ENCODE measurements at places on chromosomes 1 and 21.
A peak's percentile ranks its signal among the peaks of the same experiment; 100 is the strongest.

GRCh38 chr1:114003431-114003830, 24.2 kb downstream of the OLFML3 start:
- DNase-seq = no peak

GRCh38 chr1:43786201-43786958, 79.0 kb downstream of the ST3GAL3 start:
- DNase-seq = no peak

GRCh38 chr1:155622191-155622590, 12.2 kb downstream of the MSTO1 start:
- DNase-seq = no peak

DNA sequence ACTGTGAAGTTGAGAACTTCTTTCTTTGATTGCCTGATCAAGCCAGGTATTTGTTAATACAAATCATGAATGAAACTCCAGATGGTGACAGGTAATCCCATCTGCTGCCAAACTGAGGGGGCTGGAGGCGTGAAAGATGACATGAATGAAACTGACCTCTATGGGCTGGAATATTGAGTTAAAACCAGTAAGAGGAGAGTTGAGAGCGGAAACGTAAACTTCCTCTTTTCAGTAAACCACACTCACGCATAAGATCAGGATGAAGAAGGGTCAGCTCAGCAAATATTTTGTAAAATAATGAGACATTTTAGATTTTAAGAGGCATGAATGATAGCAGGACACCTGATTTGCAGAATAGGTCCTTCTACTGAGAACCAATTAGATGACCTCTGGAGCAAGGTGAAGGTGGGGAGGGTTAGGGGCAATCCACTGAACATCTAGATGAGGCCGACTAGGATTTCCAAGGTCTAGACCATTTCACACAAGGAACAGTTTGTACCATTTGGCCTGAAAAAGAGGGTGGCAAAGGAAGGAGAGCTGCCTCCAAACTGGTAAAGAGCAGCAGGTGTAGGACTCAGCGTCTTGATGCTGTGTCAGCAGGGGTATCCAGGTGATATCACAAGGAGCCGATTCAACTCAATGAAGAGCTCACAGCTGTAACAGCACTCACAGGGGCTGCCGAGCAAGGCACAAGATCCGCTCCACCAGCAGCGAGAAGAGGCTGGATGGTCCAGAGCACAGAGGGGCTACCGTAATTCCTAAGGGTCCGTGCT, 132.6 kb downstream of the NTPCR start:
- no peak for DNase-seq

GRCh38 chr1:172745014-172745413, 86.1 kb downstream of the FASLG start:
- DNase-seq = no peak

GRCh38 chr1:229342656-229343569, at the start of gene CCSAP:
Gene CCSAP, minus strand, starts transcription at chr1:229343047. Its CDS starts 582 bp downstream, at chr1:229342465.
- peak; percentile 62 for DNase-seq

DNA sequence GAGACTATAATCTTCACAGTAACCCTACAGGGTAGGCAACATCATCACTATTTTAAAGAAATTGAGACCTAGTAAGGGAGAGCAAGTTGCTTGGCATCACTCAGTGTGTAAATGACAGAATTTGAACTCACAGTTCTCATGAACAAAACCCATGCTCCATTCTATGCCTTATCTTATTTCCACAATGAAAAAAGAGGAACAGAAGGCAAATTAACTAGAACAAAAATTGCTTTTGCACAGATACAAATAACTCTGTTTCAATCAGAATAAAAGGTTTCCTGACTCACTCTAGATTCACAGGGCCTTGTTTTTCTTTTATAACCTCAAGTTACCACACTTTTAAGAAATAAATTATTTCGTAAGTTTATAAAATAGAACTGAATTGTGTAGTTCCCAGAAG, 90.1 kb downstream of the UCHL5 start:
- no peak for DNase-seq

DNA sequence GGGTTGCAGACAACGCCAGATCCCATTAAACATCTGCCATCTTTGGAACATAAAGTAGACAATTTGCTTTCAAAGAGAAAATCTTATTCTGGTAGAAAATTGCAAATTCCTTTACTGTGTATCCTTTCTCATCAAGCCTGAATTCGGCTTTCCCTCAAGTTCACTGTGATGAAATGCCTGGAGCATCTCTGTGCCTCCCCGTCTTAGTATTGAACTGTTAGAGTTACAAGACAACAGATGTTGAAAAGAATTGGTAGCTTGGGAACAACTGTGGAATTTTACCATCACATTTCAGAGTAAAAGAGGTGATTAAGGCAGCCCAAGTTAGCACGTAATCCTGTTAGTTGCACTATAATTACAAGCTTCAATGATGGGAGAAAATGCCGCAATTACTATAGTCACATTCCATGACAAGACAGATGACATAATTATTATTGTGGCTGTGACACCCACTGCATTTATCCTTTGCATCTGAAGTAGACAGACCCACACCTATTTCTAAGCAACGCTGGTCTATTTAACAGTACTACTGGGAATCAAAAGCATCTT, 54.4 kb upstream of the B3GALNT2 start:
- no peak for DNase-seq

- DNase-seq = no peak
Observed at GRCh38 chr1:56516539-56517252, 62.7 kb downstream of the PLPP3 start.

GRCh38 chr1:168223681-168224540, 1.9 kb upstream of the SFT2D2 start:
- no peak for DNase-seq

GRCh38 chr1:84686223-84686622, 4.0 kb downstream of the SSX2IP start:
- DNase-seq = no peak

GRCh38 chr1:214363386-214363785, 82.4 kb downstream of the SMYD2 start:
- DNase-seq = no peak

DNA sequence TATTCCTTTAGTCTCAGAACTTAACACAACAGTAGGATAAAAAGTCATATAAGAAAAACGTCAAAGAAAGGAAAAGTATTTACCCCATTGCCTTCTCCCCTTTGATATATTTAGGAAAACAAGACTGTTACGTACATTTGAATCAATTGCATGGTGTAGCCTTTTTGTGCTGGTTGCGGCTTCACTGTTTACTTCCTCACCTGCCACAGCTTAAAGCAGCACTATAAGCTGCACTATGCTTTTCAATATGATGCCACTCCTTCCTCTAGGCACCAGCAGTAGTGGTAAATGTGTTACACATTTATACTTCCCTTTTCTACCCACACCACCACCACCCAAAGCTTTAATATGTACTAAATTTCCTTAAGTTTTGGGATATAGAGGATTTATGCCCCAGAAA, 111.1 kb downstream of the ATP1B1 start:
- no peak for DNase-seq

DNA sequence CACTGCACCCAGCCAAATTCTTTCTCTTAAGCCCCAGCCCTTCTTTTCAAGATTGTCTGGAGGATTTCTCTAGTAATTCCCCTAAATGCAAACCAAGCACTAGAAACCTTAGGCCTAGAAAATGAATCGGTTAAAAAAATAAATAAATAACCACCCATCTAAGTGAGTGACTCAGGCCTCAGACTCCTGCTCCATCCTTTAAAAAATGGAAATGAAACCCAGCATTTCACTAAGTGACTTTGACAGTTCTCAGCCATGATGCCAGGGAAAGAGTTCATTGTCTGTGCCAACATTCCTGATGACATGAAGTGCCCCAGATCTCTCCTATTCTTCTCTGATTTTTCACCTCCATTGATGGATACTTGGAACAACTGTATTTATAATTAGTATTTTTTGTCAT, 415.2 kb upstream of the DAB1 start:
- DNase-seq = no peak

- DNase-seq = no peak
Observed at GRCh38 chr1:35173909-35174540, 18.9 kb downstream of the SFPQ start.

DNA sequence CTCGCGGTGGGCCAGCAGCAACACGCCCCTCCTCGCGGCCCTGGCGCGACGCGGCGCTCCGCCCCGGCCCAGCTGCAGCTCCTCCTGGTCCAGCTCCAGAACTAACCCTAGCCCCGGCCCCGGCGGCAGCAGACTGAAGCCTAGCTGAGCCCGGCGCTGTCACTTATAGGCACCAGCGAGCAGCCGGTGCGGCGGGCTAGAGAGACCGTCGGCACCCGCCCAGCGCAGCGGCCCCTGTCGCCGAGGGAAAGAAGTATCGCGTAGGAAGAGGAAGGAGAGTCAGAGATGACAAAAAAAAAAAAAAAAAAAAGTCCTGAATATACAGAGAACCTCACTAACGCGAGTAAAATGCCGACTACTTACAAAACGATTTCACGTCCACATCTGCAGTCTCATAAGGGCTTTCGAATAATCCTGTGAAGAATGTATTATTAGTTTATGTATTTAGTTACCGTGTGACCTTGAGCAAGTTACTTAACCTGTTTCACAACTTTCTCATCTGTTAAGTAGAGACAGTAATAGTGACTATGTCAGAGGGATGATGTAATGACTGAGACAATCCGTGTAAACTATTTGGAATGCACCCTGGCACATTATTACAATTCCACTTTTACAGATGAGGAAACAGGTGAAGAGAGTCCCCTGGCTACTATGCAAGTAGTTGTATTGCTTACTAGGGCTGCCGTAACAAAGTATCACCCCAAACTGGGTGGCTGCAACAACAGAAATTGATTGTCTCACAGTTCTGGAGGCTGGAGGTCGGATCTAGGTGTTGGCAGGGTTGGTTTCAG, at the start of gene SLC9A1:
TSS of gene SLC9A1 (minus strand) at position 135 of the 791 bp plus-strand sequence. CDS start 791 bp downstream, outside the sequence.
- DNase-seq = peak; percentile 95

DNA sequence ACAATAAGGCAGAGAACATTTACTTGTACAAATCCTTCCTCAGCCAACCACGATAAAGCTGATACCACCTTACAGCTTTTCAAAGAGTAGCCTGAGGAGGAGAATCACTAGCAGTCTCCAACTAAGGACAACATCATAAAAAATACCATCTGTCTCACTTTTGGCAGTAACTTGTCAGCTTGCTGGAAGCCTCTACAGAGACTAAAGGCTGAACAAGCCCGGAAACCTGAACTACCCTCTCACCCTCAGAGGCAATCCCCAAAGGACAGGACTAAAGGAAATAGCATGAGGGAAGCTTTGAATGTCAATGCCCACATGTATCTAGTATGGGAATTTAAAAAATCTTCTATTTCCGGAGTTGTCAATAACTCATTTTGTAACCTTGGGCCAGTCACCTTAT, 10.6 kb downstream of the SRSF4 start:
- DNase-seq = no peak

GRCh38 chr1:147700042-147701006, 30.0 kb upstream of the ACP6 start:
- DNase-seq = peak; percentile 29

DNA sequence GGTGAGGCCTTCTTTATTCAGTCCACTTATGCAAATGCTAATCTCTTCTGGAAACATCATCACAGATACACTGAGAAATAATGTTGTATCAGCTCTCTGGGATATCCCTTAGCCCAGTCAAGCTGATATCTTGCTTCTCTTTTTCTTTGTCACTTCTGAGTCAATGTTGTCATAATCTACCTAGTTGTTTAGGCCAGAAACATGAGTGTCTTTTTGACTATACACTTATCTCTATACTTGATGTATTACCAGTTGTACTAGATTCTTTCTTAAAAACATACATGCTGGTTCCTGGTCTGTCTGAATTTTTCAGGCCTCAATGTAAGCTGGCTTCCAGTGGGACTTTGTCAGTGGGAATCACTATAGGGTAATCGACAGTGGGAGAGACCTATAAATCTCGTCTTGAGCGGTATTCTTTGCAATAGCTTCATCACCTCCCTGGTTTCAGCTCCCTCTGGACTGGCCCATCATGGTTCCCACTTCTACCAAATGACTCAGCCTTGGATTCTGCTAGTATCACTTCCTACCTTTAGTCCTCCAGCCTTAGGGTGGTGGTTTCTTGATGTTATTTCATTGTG, 135.2 kb upstream of the CYYR1 start:
- DNase-seq = no peak

GRCh38 chr1:39331647-39332046, 127.2 kb downstream of the MACF1 start:
- DNase-seq = no peak

DNA sequence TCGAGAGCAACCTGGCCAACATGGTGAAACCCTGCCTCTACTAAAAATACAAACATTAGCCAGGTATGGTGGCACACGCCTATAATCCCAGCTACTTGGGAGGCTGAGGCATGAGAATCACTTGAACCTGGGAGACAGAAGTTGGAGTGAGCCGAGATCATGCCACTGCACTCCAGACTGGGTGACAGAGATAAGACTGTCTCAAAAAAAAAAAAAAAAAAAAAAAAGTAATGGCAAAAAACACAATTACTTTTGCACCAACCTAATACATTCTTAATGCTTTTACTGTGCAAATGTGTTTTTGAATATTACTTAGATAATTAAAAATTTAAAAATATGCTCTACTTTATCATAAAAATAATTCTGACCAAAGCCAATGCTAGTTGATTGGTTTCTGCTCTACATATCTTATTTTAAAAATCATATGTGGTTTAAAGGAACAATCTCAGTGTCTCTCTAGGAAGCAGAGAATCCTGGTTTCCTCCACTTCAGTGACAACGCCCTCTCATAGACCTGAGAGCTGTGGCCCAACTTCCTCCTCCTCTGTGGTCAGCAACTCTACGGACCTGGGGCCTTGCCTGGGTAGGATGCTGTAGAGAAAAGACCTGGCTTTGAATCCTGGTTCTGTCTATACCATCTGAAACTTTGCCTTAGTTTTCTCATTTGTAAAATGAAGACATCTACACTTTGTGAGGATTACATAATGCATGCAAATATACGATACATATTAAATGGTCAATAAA, 64.7 kb downstream of the TGFBR3 start:
- no peak for DNase-seq

DNA sequence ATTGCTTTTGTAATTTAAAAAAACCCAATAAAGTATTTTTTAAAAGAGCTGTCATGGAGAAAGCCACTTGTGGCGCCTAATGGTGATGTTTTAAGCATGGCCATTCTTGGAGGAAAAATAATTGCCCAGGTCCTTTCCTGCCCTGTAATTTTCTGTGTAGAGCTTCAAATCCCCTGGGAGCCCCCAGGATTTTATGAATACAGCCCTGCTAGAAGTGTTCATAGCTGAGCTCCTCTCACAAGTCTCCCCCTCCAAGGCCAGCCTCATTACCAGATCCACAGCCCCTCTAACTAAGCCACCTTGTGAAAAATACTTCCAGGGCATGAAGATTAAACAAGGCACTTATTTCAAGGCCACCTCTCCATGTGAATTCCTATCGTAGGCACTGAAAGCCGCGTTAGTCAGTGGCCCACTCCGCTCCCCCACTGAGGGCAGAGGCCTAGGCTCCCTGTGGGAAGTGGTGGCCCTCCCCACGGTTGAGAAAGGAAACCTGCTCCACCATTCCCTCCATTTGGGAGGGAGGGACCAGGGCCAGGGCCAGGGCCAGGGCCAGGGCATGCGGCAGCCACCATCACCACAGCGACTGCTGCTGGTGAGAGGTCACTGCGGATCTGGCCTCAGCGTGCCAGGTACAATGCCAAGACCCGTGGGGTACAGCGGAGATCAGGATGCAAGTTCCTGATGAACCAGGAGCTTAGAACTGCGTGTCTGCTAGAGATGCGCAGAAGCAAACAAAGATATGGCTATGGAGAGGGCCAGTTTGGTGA, 83.1 kb downstream of the KCNN3 start:
- no peak for DNase-seq
